NB4 (cell line): ENCODE measurements at places on chromosomes 6 and 20.

- no peak for DNase-seq
Observed at GRCh38 chr6:84464471-84464870, 237.0 kb upstream of the CEP162 start.

DNA sequence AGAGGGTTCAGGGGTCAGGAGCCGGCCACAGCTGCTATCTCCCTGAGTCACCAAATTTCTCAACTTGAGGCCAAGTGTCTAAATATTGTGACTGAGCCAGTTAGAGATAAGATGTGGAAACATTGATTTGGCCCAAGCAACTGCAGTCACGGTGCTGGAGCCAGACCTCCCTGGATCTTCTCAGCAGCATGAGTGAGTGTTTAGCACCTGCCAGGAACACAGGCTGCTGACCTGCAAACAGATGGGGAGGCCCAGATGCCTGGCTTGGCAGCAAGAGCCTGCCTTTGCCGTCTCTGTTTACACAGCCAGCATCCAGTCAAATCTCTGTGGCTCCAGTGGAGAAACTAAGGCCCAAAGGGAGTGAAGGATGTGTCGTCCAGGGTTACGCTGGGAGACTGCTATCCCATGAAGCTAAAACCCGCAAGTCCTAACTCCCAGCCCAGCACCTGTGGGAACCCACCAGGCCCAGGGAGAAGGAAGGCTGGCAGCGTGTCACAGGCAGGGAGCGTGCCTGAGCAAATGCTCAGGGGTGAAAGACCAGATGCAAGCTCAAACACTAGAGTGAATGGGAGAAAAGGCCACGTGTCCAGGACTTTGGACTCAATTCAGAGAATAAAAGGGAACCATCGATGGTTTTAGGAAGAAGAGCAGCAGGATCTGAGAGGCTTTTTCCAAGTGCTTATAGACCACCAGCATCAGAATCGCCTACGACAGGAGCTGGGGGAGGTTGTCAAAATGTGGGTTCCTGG, 15.9 kb upstream of the PTGIS start:
- peak; percentile 71 for DNase-seq

GRCh38 chr6:146224449-146224848, 195.6 kb downstream of the GRM1 start:
- no peak for DNase-seq

DNA sequence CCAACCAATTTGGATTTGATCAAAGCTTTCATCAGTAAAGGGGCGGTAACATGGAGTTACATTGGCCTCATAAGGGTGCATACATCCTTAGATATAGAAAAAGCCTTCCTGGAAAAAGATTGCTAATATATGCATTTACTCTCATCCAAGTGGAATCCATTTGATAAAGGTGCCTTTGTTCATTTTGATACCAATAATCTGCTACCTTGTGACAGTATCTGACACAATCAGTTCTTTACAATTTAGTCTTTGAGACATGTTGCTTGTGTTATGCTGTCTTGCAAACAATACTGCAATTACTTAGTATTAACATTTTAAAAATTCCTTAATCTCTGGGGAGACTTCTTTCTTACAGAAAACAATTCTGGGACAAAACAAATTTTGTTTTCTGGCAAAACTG, 654.4 kb upstream of the SLC35B3 start:
- no peak for DNase-seq

DNA sequence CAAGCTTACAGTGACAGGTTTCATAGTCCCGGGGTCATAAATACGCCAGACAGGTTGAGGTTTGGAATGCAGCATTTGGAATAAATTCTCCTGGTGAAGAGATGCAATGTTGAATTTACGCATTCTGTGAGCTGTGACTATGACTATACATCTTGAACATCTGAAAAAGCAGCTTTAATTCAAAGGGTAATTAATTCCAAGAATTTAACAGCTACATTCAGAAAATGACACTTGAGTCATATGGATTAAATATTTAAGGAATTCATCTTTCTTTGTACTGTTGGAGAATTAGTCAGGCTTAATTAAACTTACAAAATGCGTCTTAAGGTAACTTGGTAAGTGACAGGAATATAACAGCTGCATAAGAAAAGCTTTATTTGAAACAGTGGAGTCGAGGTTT, 74.7 kb downstream of the ESR1 start:
- DNase-seq: no peak

GRCh38 chr6:39353698-39354315, 31.3 kb upstream of the KCNK16 start:
- no peak for DNase-seq

GRCh38 chr20:34553366-34553867, 5.1 kb upstream of the MAP1LC3A start:
- no peak for DNase-seq

DNA sequence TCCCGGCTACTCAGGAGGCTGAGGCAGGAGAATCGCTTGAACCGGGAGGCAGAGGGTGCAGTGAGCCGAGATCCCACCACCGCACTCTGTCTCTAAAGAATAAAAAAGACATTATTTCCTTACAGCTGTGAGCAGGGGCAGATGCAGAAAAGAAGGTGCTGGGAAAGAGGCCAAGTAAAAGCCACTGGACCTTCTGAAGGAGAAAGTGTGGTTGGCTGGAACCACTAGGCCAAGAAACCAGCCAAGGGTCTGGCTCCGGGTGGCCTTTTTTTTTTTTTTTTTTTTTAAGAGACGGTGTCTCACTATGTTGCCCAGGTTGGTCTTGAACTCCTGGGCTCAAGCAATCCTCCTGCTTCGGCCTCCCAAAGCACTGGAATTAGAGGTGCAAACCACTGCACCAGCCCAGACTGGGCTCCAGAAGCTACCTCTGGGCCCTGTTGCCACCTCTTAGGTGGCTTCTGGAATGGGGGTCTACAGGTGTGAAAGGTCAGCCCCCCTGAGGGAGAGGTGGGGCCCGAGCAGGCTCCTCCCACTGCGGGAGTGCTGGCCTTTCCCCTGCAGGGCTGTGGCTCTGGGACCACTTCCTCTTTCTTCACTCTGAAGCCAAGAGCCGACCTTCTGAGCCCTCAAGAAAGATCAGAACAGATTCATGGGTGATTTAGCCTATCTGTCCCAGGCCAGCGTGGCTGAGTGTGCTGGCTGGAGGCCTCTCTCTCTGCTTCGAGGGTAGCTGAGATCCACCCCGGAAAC, at the start of gene FGD2:
Gene FGD2 (plus strand): TSS at position 595 of the 750 bp plus-strand sequence. CDS start 163 bp downstream, outside the sequence.
- peak; percentile 85 for DNase-seq

- DNase-seq: no peak
Observed at GRCh38 chr20:57408131-57408530, 16.9 kb downstream of the RBM38 start.

GRCh38 chr20:59269411-59270025, 30.9 kb upstream of the EDN3 start:
- no peak for DNase-seq

DNA sequence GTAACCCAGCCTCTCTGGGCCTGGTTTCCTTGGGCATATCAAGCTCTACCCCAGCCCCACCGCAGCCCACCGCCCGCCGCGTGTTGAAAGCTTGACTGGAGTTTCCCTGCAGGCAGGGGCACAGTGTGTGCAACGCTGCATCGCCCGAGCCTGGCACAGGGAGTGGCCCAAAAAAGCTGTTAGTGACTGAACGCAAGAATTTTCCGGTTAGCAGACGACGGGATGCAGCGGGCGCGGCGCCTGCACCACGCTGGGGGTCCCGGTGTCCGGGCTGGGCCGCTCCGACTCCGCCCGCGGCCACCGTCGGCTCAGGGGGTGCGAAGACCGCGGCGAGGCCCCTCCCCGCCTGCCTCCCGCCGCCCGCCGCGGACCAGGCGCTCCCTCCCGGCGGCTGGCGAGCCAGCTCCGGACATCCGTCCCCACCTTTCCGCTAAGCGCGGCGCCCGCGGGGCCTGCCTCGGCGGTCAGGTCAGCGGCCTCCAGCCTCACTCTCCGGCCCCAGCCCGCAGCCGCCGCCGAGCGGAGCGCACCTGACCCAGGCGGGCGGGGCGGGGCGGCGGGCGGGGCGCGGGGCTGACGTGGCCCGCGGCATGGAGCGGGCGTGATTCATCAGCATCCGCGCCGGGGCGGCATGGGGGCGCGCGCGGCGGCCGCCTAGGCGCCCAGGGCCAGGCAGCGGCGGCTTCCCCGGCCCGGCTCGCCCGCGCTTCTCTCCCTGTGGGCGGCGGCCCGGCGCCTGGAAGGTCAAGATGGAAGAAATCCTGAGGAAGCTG, at the start of gene ARFGEF3:
Gene ARFGEF3 (plus strand): TSS at position 602 of the 773 bp plus-strand sequence. CDS start 148 bp downstream, at position 750.
- DNase-seq: peak; percentile 38

DNA sequence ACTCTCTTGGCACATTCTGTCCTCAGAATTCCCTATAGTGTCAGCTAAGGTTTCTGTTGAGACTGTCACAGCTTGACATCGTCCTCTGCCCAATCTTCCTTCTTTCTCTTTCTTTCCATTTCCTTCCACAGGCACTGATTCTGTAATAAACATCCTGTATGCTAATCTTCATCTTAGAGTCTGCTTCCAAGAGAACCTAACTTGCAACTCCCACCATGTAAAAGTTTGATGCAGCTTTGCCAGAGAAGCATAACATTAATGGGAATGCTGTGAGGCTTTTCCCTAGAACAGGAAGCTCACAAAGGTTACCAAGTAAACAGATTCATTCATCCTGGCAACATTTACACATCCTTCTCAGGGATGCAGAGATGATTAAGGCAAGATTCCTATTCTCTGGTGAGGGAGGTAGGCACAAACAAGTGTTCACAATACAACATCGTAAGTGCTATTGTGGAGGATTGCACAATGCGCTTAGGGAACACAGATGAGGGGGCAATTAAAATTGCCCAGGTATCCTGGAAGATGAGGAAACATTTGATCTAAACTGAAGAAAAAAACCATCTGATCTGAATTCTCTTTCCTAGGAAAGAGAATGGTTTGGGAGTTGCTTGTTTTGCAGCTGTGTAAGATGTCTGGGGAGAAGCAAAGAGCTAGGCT, 74.7 kb downstream of the GRM1 start:
- DNase-seq: no peak

- DNase-seq: no peak
Observed at GRCh38 chr20:11766961-11767360, 150.7 kb upstream of the BTBD3 start.

DNA sequence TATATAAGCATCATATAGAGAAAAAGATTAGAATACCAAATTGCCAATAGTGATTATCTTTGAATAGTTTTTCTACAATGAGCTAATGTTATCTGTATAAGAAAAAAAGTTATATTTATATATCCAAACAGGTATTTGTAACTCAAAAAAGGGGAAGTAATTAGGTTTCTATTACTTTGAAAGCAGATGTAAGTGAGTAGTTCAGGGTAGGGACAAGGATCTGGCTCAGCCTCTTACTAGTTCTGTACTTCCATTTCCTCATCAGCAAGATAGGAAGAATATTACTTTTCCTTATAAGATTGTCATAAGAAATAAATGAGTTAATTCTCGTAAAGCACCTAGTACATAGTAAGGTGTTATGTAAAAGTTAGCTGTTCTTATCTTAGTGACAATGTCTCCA, 32.2 kb downstream of the AHI1 start:
- DNase-seq: no peak

DNA sequence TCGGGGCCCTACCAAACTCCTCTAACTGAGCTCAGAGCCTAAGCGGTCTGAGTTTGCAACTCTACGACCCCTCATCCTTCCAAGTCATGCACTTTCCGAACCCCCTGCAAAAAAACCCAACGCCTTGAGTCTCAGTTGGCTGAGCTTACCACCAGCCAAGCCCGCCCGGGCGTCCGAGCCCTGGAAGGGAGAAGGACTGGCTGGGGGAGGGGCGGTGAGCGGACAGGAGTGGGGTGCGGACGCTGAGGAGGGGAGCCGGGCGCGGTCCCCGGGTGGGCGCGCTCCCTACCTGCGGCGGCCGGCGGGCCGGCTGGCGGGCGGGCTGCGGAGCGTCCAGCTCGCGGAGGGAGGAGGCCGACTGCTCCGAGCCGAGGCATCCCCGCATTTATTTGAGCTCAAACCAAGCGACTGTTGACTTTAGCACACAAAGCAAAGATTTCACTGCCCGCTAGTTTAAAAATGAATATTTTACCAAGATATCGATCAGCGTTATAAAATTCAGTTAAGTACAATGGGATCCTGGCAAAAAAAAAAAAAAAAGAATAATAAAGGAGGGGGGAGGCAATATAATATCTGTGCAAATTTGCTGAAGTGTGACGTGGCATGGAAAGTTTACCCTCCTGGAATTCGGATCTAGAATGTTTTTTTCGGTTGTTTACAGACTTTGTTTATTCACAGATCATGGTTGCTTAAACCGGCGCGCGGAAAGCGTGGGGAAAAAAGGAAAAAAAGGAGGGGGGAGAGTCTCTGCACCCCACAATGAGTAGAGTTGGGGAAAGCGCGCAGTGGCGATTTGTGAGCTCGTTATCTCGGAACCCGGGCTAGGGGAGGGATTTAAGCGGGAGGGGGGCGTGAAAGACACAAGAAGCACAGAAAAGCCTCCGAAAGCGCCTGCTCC, 5.9 kb downstream of the FOXA2 start:
- DNase-seq: no peak

GRCh38 chr6:87182321-87182720, 27.0 kb downstream of the ZNF292 start:
- no peak for DNase-seq

DNA sequence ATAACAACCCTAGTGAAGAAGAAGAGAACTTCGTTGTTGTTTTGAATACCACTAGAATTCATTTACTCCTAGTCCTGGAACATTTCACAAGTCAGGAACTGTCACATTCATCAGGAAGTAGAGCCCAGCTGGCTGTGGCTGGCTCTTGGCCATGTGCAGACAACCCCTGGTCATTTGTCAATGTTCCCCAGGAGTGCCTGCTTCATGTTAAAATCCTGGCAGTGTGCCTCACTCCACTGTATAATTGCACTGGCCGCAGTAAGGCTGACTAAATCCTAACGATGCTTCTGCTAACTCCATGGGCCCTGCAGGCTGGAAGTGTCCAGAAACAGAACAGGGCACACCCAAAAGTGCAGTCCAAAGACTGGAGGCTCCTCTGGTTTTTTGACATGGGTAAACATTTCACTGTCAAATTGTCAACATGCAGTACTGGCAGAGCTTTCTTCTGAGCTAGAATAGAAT, 41.5 kb upstream of the ADGRF1 start:
- DNase-seq: no peak

DNA sequence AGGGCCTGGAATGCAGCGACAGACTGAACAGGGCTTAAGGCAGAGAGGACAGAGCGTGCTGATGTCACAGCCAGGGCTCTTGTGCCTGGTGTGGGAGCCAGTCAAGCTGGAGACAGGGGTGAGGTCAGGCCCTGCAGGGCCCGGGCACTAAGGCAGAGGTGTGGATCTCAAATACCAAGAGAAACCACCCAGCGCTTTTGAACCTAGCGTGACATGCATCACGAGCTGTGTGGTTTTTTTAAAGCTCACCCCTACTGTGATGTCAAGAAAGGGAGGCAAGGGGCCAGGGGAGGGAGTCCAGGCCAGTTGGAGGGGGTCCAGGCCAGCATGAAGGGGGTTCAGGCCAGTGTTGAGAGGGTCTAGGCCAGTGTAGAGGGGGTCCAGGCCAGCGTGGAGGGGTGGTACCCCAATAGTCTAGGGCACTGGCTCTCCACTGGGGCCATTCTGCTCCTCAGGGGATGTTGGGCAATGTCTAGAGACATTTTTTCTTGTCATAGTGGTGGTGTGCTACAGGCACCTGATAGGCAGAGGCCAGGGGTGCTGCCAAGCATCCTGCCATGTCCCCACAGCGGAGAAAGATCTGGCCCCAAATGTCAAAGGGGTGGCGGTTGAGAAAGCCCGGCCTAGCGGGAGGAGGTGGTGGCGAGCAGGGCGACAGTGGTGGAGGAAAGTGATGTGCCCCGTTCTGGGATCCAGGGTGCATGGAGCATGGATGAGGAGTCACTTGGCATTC, 42.6 kb downstream of the RBM38 start:
- DNase-seq: peak; percentile 60
